ENCODE measurements at places on chromosomes 3 and 15. TPM values are rescaled to one million over a fixed set of nuclear protein-coding genes. Genes with fewer than 3 reads are reported as not detected.

GRCh38 chr15:92155934-92156333 is 237.7 kb upstream of the ST8SIA2 start:
- DNase-seq = no peak

- DNase-seq = peak; percentile 67
Observed at GRCh38 chr3:42184651-42185443, 81.1 kb downstream of the CCK start.

- DNase-seq = no peak
Observed at GRCh38 chr3:112634786-112635541, 6.0 kb downstream of the CCDC80 start.

- DNase-seq = no peak
Observed at GRCh38 chr3:111733856-111734255, 125.2 kb upstream of the PHLDB2 start.

- peak; percentile 91 for DNase-seq
Observed at GRCh38 chr15:52483707-52484106, 45.0 kb downstream of the MYO5A start.

DNA sequence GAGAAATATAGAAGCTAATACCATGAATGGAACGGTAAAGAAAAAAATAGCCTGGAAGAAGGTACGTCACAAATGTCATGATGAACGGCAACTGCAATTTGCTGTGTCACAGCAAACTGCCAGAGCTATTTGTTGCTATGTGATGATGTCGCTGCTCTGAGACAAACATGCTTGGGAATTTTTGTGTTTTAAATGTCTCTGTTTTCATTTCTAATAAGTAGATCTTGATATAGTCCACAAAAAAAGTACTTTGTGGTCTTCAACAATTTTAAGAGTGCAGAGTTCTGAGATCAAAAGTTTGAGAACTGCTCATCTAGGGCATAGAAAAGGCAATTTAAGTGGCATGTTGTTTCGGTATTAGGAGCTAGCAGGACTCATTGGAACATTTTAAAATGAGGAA is 4.3 kb upstream of the NR1D2 start:
- DNase-seq = no peak

DNA sequence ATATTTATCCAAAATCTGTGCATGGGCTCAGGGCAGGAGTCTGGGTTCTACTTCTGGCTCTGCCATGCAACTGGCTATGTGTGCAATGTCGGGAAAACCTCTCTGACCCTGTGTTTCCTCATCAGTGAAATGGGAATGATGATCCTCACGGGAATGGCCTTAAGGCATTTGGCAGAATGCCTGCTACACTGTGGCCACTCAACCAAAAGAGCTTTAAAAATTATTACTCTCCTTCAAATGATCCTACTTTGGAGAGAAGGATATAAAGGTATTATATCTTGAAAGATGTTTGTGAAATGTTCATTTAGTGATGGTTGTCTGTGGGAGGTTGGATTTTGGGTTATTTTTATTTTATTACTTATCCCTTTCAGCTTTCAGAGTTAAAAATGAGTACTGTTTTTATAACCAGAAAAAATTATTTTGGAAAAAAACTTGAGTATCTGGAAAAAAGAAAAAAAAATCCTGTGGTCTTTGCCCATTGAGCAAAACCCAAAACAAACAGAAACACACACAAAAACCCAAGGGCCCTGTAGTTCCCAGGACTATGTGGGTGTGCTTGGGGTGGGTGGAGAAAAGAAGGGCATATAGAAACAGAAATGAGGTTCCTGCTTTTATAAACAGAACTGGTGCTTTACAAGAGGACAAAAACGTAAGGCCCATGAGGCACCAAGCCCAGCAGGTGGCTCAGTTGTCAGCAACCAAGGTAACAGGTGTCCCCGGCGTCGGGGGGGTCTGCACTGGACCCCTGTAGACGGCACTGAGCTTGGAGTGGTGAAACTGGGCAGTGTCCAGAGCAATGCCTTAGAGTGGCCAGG is 22.0 kb downstream of the RGMA start:
- peak; percentile 15 for DNase-seq

MYNN gene
- total RNA-seq = 23.8 TPM

PRTG gene
- total RNA-seq = 13.3 TPM

Measured in RPMI7951 (cell line).